ENCODE measurements at places on chromosomes 11 and 22.
A peak's percentile ranks its signal among the peaks of the same experiment; 100 is the strongest.

DNA sequence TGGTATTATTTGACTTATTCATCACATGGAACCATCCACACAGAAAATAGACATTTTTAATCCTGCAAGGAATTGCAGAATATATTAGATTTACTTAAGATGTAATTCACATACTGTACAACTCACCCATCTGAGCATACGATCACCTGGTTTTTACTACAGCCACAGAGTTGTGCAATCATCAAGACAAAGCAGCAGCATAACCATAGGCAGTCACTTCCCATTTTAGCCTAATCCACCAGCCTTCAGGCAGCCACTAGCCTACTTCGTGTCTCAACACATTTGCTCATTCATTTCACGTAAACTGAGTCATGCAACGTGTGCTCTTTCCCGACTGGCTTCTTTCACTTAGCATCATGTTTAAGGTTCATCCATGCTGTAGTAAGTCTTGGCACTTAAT, 23.0 kb downstream of the PIWIL3 start:
- DNase-seq, result no peak

DNA sequence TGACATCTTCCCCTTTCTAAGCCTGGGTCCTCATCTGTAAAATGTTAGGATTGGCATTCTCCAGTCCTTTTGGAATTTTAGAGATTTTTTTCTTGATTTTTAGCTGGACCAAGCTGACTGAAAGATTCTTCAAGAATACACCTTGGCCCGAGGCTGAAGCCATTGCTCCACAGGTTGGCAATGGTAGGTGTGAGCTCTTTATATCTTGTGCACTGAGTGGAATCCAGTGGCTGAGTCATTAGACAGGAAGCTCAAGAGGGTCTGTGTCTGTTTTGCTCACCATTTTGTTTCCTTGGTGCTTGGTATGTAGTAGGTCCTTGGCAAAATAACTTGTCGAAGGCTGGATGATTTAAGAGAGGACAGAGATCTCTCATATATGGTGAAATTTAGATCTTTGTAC, 6.2 kb downstream of the EIF3L start:
- no peak for DNase-seq

GRCh38 chr11:119530509-119530908, 107.5 kb upstream of the THY1 start:
- no peak for DNase-seq

- no peak for DNase-seq
Observed at GRCh38 chr11:66151273-66151672, 81.2 kb downstream of the PACS1 start.

- peak; percentile 29 for DNase-seq
Observed at GRCh38 chr11:96062134-96062533, 138.2 kb upstream of the MTMR2 start.

DNA sequence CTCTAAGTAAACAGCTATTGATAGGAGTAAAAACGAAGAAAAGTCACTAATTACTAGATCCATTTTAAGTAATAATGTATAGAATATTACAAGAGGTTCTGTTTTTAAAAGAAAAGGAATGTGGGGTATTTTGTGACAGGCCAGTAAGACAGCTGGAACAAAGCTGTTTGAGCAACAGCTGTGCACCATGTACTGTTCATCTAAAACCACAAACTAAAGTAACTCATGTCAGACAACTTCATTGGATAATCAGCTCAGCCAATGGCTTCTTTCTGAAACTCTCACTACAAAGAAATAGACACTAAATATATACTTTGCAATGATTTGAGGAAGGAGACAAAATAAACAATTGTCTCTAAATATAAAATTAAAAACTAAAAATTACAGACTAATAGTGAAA, 16.1 kb downstream of the RRAS2 start:
- no peak for DNase-seq

GRCh38 chr11:11279956-11280689, 72.9 kb downstream of the CSNK2A3 start:
- no peak for DNase-seq

DNA sequence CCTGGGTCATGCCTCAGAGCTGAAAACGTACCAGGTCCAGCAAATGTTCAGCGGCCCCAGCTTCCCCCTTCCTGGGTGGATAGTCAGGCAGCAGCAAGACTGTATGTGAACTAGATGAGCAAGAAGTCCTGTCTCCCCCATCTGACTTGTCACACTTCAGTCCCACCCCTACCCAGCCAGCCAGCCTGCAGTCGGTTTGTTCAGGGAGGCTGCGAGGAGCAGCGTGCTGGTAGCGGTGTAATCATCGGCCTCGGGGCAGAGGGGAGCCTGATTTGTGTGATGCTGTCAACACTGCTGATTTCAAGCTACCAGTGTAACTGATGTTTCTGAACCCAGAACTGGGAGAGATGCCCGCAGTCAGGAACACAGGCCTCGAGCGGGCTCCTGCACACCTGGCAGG, 9.6 kb downstream of the TMEM258 start:
- no peak for DNase-seq

GRCh38 chr11:45304111-45304991, 18.2 kb upstream of the SYT13 start:
- DNase-seq, result no peak

GRCh38 chr11:96317571-96317970, 25.4 kb downstream of the MAML2 start:
- DNase-seq, result no peak

DNA sequence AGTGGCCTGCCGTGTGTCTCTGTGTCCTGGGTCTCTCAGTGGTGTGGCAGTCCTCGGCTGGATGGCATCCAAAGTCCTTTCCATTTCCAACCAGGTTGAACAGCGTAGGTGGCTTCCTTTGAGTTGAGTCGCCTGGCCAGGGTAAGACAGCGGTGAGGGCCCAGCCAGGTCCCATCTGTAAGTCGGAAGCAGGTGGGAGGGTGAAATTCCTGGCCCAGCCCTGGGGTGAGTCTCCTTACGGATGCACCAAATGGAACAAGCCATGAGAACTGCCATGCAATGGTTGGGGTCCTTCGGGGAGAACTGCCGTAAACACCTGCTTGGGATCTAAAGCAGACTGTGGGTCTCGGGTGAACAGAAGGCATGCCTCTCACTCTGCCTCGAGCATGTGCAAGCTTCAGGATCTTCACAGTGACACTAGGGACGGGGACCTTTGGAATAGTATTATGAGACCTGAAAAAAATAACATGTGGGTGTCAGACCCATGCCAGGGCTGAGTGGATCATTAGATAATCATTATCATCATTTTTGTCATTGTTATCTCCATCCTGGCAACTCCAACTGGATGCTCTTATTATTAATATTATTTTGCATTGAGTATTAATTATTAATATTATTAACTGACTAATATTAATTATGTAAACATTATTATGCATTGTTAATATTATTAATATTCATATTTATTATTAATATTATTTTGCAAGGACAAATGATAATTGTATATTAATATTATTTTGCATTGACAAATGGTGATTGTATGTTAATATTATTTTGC, 57.7 kb upstream of the LINC01488 start:
- no peak for DNase-seq

GRCh38 chr11:109405671-109406070, 16.3 kb upstream of the C11orf87 start:
- no peak for DNase-seq

DNA sequence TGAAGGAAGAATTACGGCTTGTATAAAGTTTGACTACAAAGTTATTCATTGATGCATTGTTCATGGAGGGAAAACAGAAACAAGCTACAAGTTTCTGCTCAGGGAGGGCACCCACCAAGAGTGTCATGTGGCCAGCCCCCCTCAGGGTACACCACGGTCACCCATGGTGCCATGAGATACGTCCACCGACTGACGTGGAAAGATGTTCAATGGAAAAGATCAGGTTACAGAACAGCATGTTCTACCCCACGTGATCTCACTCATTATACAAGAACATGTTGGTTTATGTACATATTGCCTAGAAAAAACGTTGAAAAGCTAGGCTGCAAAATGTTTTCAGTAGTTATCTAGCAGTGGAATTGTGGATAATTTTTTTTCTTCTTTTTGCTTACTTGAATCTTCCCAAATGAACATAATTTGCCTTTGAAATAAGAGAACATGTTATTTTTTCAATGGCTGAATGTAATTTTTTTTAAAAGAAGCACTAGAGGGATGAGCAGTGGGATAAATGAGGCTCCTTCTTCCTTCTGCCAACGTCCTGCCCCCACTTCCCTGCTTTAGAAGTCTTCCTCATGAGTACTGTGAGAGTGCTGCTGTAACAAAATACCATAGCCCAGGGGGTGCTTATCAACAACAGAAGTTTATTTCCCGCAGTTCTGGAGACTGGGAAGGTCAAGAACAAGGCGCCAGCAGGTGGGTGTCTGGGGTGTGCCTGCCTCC, 22.5 kb downstream of the RCN1 start:
- no peak for DNase-seq
